NCI-H345 (cell line): ENCODE measurements at places on chromosomes 5 and 9.

DNA sequence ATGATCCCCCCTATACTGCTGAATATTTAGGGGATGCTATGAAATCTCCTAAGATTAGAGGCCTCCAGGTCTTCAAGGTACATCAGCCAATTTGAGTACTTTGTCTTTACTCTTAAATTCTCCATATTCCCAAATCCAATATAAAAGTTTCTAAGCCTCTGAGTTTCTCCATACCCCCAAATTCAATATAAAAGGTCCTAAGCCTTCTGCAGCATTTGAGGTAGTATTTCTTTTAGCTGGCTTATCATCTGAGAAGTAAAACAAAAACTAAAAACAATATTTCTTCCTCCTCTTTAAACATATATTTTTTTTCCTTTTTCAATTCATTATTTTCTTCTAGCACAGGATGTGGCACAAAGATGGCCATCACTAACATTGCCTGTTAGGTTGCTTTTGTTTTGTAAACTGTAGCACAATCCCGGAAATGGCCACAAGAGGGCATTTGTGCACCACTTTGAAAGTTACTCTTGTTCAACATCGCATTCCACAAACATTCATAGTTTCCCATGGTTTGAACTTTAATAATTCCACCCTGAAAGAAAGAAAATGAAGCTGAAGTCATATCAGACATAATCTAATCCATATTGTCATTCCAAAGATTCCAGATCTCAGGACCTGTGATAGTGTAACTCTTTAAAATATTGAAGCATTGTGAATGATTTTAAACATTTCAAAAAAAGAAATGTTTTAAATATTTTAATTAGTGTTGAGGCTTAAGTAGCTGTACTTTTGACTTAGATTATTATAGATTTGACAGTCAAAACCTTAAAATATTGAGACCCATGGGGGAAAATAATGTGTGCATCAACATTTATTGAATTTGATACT is 21.0 kb upstream of the SCGB3A2 start:
- peak; percentile 67 for DNase-seq

- DNase-seq, result no peak
These were observed 17.4 kb upstream of the C9orf72 start for GRCh38 chr9:27590651-27591050.

DNA sequence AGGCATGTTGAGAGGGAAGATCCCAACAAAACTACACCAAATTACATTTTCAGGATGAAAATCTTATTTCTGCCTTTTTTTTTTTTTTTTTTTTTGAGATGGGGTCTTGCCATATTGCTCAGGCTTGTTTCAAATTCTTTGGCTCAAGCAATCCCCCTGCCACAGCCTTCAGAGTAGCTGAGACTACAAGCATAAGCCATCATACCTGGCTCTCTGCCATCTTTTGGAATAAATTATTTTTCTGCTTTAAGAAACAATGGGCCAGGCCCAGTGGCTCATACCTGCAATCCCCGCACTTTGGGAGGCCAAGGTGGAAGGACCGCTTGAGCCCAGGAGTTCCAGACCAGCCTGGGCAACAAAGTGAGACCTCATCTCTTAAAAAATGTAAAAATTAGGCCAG is 14.3 kb downstream of the AFF4 start:
- DNase-seq, result no peak

- peak; percentile 50 for DNase-seq
These were observed 23.0 kb downstream of the SLC36A1 start for GRCh38 chr5:151470439-151470838.

- no peak for DNase-seq
These were observed 1883.7 kb upstream of the C9orf72 start for GRCh38 chr9:29456940-29457339.

- no peak for DNase-seq
These were observed 27.3 kb upstream of the SHB start for GRCh38 chr9:38096238-38096805.

- DNase-seq, result no peak
These were observed 114.8 kb downstream of the TLE4 start for GRCh38 chr9:79686381-79687130.

GRCh38 chr9:401223-401622 is 186.6 kb downstream of the DOCK8 start:
- no peak for DNase-seq

GRCh38 chr9:86573886-86574285 is 219.7 kb upstream of the TUT7 start:
- DNase-seq, result no peak

DNA sequence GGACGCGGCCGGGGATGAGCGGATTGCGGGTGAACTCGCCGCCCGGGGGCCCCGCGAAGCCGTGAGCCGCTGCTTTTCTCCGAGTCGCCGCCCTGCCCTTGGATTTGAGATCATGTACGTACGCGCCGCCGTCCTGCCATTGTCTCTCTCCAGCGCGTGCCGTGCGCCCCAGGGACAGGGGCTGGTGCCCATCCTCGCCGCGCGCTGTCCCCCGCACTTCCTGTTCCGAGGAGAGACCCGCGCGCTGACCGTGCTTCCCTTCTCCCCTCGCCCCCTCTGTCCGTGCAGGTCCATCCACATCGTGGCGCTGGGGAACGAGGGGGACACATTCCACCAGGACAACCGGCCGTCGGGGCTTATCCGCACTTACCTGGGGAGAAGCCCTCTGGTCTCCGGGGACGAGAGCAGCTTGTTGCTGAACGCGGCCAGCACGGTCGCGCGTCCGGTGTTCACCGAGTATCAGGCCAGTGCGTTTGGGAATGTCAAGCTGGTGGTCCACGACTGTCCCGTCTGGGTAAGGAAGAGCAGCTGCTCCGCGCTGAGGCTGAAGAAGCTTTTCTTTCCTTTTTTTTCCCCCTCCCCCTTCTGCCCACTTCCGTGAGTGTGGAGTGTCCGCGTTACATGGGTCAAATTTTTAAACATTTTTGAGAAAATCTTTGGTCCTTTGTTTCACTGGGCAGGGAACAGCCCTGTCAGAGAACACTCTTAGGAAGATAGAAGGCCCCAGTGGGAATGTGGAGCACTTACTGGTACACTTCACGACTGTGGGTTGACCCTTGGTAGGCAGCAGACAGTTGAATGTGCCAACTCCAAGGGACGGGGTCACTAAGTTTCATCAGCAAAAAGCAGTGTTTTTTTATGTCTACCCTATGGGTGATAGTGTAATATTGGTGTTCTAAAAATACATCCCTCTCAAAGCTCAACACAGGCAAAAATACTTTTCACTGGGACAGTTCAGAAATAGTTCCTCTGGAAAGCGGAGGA is 727 bp downstream of the RHOBTB3 start:
- DNase-seq, result peak; percentile 34

- DNase-seq, result no peak
These were observed 988.3 kb downstream of the DTWD2 start for GRCh38 chr5:117999939-118000549.

DNA sequence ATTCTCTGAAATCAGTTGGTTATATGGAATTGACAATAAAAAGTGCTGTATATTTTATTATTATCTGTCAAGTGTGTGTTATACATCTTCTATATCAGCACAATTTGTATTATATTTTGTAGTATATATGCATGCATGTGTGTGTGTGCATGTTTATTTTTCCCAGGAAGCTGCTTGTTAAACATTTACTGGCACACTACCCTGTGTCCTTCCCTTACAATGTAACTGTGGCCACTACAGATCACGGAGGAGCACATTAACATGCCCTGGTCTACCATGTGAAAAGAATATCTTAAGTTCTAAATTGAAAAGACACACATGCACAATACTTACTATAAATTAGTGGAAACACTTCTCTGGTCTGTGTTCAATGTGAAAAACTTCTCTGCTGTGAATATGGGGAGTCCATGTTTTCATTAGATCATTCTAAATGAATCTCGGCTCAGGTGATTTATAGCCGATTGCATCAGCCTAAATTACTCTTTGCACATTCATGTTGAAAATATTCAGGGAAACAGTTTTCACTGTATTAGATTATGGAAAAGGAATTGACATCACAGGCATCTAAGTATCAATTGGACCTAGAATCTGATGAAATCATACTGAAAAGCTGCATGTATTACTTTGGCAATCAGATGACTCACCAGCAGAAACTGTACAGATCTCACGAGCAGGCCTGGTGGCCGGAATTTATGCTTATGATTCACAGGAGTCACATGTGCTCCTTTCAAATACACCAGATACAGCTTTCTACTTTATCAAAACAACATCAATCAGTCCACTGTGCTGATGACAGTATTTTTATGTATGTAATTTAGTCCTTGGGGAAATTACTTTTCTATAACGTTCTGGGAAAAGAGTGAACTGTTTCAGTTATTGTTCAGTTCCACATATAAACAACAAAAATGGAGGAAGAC is 39.4 kb downstream of the LURAP1L start:
- peak; percentile 80 for DNase-seq
